ENCODE measurements at places on chromosomes 5 and 9.

DNA sequence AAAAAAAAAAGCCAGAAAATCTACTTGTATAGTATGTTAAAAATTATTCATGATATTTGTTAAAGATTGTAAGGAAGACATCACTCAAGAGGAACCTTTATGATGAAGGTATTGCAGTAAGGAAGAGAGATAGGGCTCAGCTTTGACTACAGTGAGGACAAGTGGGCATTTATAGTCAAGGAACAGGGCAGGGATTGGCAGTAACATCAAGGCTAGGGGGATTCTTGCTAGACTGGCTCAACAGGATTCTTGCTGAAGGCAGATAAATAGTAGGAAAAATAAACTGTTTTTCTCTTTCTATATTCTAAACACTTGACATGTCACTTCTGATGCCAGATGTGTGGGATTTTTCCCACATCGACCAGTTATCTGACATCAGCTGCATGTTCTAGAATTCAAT, 96.7 kb downstream of the ITGA1 start:
- no peak for DNase-seq

GRCh38 chr5:38069360-38069759, 189.0 kb upstream of the EGFLAM start:
- no peak for DNase-seq

- no peak for DNase-seq
Measured at GRCh38 chr5:34667705-34668104, 11.6 kb downstream of the RAI14 start.

DNA sequence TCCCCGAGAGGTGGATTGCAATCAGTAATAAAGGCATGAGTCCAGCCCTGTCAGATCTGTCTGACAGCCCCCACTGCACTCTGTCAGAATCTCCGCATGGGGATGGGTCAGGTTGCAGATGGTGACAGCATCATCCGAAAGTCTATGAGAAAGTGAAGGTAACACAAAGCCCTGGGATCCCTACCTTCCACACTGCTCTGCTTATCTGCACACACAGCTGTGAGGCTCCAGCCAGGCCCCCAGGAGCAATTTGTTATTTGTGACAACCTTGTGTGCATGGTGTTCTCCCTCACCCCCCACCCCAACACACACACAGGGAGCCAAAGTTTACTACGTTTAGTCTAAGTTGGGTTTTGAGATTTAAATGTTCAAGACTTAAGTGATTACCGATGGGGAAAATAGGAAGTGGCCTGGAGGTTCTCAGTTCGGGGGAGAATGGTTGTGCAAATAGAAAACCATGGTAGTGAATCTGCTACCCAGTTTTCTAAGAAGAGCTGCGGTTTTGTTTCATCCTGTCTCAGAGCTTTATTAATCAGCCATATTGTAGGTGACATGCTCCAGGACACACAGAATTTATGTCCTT, 92.7 kb downstream of the SV2C start:
- DNase-seq, result no peak

- no peak for DNase-seq
Measured at GRCh38 chr5:54470128-54470527, 14.6 kb downstream of the HSPB3 start.

DNA sequence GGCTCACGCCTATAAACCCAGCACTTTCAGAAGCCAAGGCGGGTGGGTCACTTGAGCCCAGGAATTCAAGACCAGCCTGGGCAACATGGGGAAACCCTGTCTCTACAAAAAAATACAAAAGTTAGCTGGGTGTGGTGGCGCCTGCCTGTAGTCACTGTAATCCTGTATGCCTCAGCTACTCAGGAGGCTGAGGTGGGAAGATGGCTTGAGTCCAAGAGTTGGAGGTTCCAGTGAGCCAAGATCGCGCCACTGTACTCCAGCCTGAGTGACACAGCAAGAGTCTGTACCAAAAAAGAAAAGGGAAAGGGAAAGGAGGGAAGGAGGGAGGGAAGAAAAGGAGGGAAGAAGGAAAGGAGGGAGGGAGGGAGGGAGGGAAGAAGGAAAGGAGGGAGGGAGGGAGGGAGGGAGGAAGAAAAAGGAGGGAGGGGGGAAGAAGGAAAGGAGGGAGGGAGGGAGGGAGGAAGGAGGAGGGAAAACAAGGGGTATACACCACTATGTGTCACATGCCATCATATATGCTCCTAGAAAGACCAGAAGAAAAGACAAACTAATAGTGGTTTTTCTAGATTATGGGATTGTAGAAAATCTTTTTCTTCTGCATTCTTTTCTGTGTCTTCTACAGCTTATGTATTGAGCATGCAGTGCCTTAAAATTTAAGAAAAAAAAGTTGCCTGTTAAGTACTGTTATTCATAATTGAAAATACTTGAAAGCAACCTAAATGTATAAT, 240.1 kb downstream of the DENND1A start:
- DNase-seq, result peak; percentile 59

GRCh38 chr9:122246666-122247065, 17.9 kb upstream of the LHX6 start:
- no peak for DNase-seq

GRCh38 chr9:80881940-80882339, 807.4 kb downstream of the TLE1 start:
- DNase-seq, result no peak
